ENCODE measurements at places on chromosomes 3 and 15.

GRCh38 chr15:99212406-99212805 is 37.0 kb downstream of the TTC23 start:
- DNase-seq = no peak

GRCh38 chr15:69319384-69320375 is 21.0 kb downstream of the PAQR5 start:
- DNase-seq = no peak

GRCh38 chr15:90114451-90114901 is 12.2 kb upstream of the IDH2 start:
- no peak for DNase-seq

- DNase-seq = no peak
Observed at GRCh38 chr3:11238060-11238459, 34.1 kb upstream of the ATG7 start.

DNA sequence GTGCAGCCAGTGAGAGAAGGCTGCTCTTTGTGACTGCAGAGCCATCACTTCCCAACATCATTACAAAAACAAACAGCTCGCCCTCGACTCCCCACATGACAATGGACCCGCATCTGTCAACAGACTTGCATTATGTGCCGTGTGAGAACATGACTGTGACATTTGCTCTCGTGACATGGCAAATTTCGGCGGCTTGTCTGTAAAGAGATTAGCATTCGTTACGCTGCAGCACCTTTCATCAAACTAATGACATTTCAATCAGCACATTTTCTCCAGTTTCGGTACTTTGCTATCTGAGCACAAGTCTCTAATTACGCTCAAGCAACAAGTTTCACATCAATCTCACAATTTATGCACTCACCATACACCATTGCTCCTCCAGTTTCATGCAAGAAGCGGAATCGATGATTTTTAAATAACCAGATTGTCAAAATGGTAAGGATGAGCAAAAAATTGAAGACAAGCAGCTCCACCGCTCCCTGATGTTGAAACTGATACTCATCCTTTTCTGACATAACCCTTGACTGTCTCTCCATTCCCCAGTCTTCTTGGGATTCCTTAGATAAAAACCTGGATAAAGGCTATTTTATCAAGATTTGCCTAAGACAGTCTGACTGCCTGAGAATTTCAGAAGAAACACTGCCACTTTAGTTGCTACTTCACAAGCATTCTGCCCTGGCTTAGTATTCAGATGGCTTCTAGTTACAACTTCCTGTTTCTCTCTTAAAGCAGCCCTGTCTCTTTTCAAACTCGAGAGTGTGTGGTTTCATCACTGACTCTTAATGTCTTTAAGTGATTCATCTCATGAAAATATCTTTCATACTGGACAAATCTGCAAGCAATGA is at the start of gene SLC9A9:
TSS of gene SLC9A9 (minus strand) at position 682 of the 845 bp plus-strand sequence. CDS start at position 536, 146 bp downstream.
- DNase-seq = peak; percentile 32

DNA sequence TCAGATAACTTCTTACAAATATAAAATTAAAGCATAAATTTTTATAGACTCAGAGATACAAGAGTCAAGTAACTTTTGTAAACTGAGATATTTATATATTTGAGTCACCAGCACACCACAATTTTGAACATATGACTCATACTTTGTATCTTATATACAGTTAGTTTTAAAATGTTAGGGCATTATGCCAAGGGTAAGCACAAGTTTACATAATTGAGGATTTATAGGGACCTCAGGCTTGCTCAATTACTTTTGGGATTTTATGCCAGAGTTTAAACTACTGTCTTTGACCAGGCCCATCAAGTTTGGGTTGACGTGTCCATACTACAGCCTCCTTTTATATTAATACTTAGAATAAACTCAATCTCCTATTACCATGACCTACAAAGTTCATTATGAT is 7.4 kb upstream of the FGF7 start:
- no peak for DNase-seq

DNA sequence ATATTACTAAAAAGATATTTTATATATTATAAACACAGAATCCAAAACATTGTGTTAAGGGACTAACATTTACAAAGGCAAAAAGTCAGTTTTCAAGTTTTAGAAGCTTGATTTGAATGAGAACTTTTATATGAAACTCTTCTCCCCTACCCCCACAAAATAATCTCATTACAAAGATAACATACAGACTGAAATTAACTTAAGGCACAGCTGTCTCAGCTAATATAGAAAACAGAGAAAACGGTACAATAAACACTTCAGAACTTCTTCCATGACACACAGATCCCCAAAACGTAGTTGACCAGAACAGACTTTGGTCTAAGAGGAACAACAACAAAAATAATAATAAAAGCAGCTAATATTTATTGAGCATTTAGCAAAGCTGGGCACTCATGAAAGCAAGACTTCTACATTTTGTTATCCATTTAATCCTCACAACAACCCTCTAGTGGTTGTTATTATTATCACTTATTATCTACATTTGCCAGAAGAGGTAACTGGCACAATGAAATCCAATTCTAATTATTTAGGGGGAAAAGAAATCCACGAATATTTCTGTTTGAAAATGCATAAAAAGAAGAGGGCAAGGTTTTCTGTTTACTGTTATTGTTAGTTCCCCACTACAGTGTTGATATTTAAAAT is 68.1 kb downstream of the PFN2 start:
- no peak for DNase-seq

DNA sequence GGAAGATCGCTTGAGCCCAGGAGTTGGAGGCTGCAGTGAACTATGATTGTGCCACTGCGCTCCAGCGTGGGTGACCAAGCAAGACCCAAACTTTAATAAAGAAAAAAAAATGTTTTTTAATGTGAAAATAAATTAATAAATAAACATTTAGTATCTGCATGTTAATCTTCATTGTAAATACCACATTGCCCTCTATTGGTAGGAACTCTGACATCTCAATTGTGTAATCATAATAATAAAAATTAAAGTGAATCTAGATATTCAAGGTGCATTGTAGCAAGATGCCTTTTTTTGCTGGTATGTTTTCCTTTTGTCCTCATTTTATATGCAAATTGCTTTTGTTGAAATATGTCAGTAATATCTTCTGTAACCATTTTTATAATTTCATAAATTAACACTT is 95.0 kb upstream of the LIMD1 start:
- no peak for DNase-seq

DNA sequence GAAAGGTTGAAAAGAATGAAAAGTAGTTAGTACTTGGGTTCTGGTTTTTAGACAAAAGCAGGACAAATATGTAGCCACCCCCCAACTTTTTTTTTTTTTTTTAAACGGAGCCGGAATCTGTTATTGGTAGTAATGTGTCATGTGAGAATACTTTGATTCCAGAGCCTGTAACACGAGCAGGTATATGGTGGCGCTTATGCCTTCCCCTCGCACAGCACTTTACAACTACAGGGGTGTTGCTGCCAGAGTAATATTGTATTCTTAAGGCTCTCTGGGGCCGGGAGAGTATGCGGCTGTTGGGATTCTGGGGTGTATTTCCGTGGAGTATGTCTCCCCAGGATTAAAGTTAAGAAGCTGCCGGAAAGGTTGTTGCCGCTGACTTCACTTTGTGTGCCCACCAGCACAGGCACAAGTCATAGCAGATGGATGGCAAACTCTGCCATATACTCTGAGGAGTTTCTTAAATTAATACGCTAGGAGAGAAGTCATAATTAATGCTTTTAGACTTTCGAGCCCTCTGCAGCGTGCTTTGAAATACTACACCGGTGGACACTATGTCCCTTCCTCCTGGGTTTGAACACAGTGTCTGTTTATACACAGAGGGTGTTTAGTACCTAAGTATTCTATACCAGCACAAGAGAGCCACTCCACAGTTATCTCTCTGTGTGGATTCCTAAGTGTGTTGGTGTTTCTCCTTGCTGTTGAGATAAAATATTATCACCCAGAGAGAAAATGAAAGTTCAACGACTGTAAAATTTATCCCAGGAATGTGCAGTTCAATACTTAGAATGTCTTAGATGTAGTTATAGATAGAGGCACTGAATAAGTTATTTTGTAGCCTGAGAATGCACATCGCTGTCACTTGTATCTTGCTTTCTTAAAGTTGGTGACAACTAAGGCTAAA is 1.4 kb downstream of the MBNL1 start:
- DNase-seq = peak; percentile 51

GRCh38 chr3:178385280-178385952 is 150.8 kb upstream of the KCNMB2 start:
- DNase-seq = no peak

- DNase-seq = peak; percentile 11
Observed at GRCh38 chr15:66253418-66254088, at the start of gene MEGF11. MEGF11 (minus strand) TSS chr15:66253750; CDS start chr15:66128403, 125,347 bp downstream.

DNA sequence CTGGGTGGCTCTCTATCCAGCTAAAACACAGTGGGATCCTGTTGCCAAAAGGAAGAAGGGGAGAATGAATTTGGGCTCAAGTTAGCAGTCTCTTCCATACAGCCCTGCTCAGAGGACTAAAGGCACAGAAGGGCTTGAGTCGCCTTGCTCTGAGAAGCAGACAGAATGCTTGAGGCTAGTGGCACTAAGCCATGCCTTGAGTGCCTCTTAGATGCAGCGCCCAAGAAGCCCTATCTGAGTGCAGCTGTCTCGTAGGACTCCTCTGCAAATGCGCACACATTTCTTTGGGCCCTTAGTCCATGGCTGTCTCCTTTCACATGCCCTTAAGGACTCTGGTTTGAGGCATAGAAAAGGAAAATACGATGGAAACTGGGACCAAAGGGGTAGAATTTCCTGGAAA is 211.3 kb upstream of the CHRM5 start:
- no peak for DNase-seq

- peak; percentile 80 for DNase-seq
Observed at GRCh38 chr15:40845511-40846284, 1.9 kb downstream of the SPINT1 start.

DNA sequence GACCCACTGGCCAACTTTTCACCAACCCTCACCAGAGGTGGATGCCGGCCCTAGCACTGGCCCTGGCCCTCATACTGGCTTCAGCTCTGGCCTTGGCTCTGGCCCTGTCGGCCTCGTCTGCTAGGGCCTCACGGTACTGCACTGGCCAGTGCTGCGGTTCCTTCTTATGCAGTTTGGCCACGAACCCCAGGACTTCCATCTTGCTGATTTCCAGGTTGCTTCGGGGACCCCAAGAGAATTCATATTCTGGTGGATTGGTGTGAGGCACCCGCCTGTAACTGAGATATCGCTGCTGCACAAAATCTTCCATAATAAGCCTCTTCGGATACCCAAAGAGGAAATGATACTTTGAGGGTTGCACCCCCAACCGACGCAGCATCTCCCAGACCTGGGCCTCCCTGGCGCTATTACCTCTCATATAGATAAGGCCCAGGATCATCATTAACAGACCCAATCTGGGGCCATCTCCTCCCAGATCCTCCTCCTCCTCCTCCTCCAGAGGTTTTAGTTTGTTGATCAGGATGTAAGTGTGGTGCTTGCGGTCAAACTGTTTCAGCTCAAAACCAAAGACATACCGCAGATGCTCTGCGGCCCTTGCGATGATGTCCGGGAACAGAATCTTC is 883 bp downstream of the MAGEF1 start:
- no peak for DNase-seq

DNA sequence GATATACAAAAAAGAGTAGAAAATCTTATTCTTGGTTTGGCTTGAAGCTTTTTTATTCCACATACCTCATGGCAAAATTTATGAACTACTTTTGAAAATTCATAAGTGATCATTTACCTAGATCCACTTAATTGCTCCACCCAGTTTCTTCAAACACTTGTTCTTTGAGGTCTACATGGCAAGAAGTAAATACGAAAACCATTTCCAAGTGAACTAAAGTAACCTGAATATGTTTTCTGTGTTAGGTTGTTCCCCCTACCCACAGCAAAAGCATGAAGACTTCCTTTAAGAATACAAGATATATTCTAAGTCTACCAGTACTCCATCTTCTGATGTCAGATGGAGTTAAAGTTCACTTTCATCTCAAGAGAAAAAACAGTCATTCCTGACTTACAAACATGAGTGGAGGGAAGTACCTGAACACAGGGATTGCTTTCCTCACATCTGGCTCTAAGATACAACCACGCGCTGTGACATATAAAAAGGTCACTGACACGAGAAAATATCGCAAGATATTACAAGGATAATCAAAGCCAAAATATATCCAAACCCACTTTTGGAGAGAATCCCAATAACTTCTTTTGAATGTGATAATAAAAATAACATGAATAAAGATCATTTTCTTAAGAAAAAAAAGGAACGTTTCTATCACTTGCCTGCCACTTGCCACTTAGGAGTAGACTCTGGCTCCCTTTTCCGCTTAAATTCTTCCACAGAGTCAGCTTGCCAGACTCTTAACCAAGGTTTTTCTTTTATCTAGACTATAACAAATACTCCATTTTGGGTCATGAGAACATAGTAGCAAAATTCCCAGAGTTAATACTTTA is 424.5 kb downstream of the TIGIT start:
- DNase-seq = no peak

DNA sequence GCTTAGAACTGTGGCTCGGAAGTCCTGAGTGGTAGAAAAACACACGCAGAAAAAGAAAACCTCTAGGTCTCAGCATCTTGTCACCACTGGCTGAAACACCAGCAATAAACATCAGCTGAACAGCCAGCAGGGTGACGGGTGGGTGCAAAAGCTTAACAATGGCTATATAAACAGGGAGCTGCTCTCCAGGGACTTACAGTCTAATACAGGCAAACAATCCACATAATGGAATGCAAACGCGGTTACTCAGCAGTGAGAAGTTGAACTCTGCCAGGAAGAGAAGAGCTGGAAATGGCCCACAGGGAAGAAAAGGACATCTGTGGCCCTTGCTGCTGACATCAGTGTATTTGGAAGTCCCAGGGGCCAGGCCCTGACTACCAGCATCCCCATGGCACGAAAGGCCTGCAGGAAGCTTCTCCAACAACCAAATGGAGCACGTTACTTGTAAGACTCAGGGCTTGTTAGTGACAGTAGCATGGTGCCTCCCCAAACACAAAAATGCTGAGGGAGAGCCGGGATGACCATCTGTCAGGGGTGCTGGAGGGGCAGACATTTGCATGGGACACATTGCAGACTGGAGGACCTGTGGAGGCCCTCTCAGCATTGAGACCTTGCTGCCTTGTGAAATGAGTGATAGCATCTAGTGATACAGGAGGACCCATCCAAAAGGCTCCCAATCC is 3.0 kb downstream of the HEG1 start:
- no peak for DNase-seq

GRCh38 chr3:186566772-186567071 is 417 bp downstream of the TBCCD1 start:
- DNase-seq = no peak

GRCh38 chr3:125011941-125012340 is 43.9 kb downstream of the HEG1 start:
- DNase-seq = no peak

- DNase-seq = no peak
Observed at GRCh38 chr15:36484038-36484778, 95.2 kb upstream of the CDIN1 start.

GRCh38 chr3:171345107-171345843 is 114.9 kb downstream of the TNIK start:
- DNase-seq = no peak

Measured in mucosa of descending colon (tissue), 3 donors.